ENCODE measurements at places on chromosomes 5 and 9.

GRCh38 chr9:81826517-81826906 lies 101.7 kb upstream of the SPATA31D4 start:
- H3K27ac ChIP-seq = peak overlapping the region; percentile 52
- peak; percentile 95 for DNase-seq
- H3K4me1 ChIP-seq = peaks cover 15% of the 10 kb centered on the region
- no peaks in the 10 kb centered on the region for H3K36me3 ChIP-seq
- H3K27me3 ChIP-seq = peaks cover 25% of the 10 kb centered on the region

DNA sequence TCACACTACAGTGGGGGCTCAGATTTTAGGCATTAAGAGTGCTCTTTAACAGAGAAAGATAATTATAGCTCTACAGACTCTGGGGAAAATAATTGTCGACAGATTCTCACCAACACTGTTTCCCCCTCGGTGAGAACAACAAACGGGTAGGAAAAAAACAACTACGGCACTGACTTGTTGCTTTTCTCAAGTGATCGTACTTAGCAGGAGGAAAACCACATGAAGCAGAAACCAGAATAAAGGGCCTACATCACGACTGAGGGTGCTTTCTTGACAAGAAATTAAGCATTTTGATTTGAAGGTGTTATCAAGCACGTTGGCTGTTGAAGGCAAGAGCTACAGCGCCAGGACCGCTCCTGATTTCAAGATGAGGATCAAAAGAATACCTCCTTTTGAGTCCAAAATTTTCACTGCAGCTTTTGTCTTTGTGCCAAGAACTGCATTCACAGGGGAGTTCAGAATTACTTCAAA lies 27.2 kb upstream of the CER1 start:
- H3K27me3 ChIP-seq = no peaks in the 10 kb centered on the region
- peak; percentile 39 for DNase-seq
- no peak overlapping the region for H3K4me3 ChIP-seq
- H3K27ac ChIP-seq = peak overlapping the region; percentile 16
- peaks cover 12% of the 10 kb centered on the region for H3K4me1 ChIP-seq

- DNase-seq = no peak
- H3K27ac ChIP-seq = no peak overlapping the region
- no peaks in the 10 kb centered on the region for H3K4me1 ChIP-seq
- H3K27me3 ChIP-seq = peaks cover 3% of the 10 kb centered on the region
- H3K36me3 ChIP-seq = peaks cover 13% of the 10 kb centered on the region
These were observed 34.7 kb downstream of the SLC6A7 start for GRCh38 chr5:150224483-150225027.

DNA sequence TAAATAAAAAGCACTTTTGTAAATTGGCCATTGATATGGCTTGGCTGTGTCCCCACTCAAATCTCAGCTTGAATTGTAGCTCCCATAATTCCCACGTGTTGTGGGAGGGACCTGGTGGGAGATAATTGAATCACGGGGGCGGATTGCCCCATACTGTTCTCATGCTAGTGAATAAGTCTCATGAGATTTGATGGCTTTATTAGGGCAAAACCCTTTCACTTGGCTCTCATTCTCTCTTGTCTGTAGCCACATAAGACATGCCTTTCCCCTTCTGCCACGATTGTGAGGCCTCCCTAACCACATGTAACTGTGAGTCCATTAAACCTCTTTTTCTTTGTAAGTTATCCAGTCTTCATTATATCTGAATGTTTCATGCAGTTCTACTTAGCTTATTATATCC lies 153.2 kb downstream of the TARS1 start:
- H3K4me1 ChIP-seq = no peaks in the 10 kb centered on the region
- H3K27me3 ChIP-seq = no peaks in the 10 kb centered on the region
- no peak for DNase-seq
- H3K4me3 ChIP-seq = no peak overlapping the region
- no peak overlapping the region for H3K27ac ChIP-seq

GRCh38 chr9:114417511-114417910 lies 29.7 kb upstream of the AKNA start:
- no peaks in the 10 kb centered on the region for H3K27me3 ChIP-seq
- peaks cover 17% of the 10 kb centered on the region for H3K4me1 ChIP-seq
- no peaks in the 10 kb centered on the region for H3K36me3 ChIP-seq
- H3K4me3 ChIP-seq = no peak overlapping the region
- H3K27ac ChIP-seq = no peak overlapping the region
- no peak for DNase-seq

- no peak for DNase-seq
- H3K27me3 ChIP-seq = no peaks in the 10 kb centered on the region
- no peaks in the 10 kb centered on the region for H3K4me1 ChIP-seq
- no peak overlapping the region for H3K4me3 ChIP-seq
- no peak overlapping the region for H3K27ac ChIP-seq
- no peaks in the 10 kb centered on the region for H3K36me3 ChIP-seq
These were observed 57.1 kb downstream of the BARX1 start for GRCh38 chr9:93898026-93898425.

- no peaks in the 10 kb centered on the region for H3K27me3 ChIP-seq
- no peak overlapping the region for H3K4me3 ChIP-seq
- no peaks in the 10 kb centered on the region for H3K36me3 ChIP-seq
- no peak overlapping the region for H3K27ac ChIP-seq
- no peaks in the 10 kb centered on the region for H3K4me1 ChIP-seq
These were observed 434.6 kb downstream of the TAF11L14 start for GRCh38 chr5:18068826-18069225.

DNA sequence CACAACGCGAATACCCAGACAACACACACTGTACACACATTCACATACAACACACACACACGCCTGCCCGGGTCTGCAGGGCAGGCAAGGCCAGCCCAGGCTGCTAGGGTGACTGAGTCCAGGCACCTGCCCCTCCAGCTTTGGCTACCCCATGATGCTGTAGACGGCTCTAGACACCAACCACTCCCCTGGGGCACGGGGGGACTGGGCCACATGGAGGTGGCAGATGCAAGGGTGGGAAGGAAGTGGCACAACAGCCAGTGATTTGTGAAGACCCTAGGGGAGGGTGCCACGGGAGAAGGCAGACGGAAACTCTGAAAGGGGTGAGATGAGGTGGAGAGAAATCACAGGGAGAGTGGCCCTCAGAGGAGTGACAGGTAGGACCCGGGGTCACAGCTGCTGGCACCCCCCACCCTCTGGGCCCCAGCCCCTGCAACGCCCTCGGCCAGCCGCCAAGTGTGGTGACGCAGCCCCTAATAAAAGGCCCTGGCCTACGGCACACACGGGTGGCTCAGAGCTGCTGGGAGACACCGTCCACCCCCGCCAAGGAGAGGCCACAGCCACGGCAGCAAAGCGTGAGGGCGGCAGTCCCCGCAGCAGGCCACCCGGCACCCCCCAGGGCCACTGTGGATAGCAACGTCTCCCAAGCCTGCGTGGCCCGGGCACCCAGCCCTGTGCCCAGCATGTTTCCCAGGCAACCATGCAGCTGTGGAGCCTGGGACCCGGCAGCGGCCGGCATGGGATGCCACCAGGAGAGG lies 6.6 kb upstream of the CCDC187 start:
- no peak overlapping the region for H3K4me3 ChIP-seq
- H3K27ac ChIP-seq = no peak overlapping the region
- no peaks in the 10 kb centered on the region for H3K36me3 ChIP-seq
- DNase-seq = no peak

- no peaks in the 10 kb centered on the region for H3K27me3 ChIP-seq
- no peaks in the 10 kb centered on the region for H3K36me3 ChIP-seq
- H3K4me1 ChIP-seq = peaks cover 10% of the 10 kb centered on the region
- peak overlapping the region; percentile 66 for H3K27ac ChIP-seq
These were observed 77.6 kb upstream of the SEMA6A start for GRCh38 chr5:116652196-116652729.

- no peaks in the 10 kb centered on the region for H3K4me1 ChIP-seq
- peak; percentile 29 for DNase-seq
- H3K4me3 ChIP-seq = no peak overlapping the region
- no peak overlapping the region for H3K27ac ChIP-seq
- H3K36me3 ChIP-seq = no peaks in the 10 kb centered on the region
- H3K27me3 ChIP-seq = no peaks in the 10 kb centered on the region
These were observed 488.0 kb downstream of the PRELID2 start for GRCh38 chr5:145347026-145347616.

DNA sequence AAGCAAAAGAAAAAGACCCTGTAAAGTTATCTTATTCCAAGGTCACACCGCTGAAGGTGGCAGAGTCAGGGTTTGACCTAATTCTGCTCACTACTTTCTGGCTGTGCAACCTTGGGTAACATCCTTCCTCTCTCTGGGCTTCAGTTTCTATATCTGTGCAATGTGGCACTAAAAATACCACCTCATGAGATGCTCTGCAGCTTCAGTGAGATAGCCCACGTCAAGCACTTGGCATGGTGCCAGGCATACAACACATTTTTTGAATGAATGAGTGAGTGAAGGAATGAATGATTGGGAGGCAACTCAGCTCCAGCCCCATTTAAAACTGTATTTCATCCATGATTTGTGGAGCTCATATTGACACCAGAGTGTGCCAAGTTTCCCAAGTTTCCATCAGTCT lies 62.3 kb downstream of the FOXI1 start:
- no peak overlapping the region for H3K27ac ChIP-seq
- DNase-seq = no peak
- no peaks in the 10 kb centered on the region for H3K4me1 ChIP-seq
- no peaks in the 10 kb centered on the region for H3K36me3 ChIP-seq

DNA sequence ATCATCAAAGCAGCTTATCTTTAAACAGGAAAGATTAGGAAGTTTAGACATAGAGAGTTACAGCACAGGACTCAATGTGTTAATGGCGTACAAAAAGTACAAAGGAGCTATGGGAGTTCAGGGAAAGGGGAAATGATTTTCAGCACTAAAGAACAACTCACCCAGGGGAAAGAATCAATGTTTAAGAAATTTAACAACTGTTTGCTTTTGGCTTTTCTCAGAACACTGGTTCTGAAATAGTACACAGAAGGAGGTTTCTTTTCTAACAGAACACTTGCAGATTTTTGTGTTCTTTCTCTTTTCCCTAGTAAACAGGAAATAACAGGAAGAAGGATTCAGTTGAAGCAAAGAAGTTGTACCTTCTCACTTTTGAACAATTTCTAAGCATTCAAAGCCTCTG lies 71.3 kb upstream of the GHR start:
- peak overlapping the region; percentile 7 for H3K27ac ChIP-seq
- H3K36me3 ChIP-seq = no peaks in the 10 kb centered on the region
- H3K27me3 ChIP-seq = no peaks in the 10 kb centered on the region
- DNase-seq = peak; percentile 66

DNA sequence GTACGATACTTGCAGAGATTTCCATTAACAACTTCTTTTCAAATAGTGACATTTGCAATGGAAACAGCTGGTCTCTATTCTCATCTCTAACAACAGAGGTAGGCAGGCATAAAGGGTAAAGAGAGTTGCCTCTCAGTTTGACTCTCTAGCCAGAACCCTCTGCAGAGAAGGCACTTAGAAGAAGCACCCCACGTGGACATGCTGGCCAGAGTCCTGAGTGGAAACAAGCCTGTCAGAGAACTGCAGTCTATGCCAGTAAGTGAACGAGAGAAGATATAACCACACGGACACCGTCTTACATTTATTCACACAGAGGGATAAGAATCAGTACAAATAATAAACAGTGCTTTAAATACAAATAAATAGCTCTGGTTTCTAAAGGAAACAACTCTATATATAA lies 11.0 kb upstream of the LHX6 start:
- DNase-seq = no peak
- H3K36me3 ChIP-seq = peaks cover 22% of the 10 kb centered on the region
- no peak overlapping the region for H3K4me3 ChIP-seq
- H3K27ac ChIP-seq = no peak overlapping the region
- H3K4me1 ChIP-seq = no peaks in the 10 kb centered on the region

DNA sequence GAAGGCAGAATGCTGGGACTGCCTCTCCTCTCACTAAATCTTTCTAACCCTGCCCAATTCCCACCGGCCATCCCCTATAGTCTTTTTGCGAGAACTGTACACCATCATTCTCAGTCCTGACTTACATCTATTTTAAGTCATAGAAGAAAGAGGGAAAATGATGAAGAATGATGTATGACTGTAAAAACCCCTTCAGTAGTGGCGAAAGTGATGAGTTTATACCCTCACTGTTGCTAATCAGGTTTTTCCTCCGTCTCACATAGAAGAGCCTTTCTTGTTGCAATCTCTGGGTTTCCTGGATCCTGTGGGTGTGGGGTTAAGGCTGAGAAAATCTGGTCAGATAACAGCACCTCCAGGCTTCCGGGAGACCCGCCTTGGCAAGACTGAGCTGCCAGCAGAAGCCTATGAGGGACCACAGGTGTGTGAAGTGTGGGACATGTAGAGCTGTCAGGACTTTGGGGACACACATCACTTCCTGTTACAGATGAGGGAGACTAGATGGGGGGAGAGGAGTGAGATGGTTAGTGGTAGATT lies 147.1 kb upstream of the SLC12A2 start:
- no peak for DNase-seq
- H3K27me3 ChIP-seq = no peaks in the 10 kb centered on the region
- peaks cover 3% of the 10 kb centered on the region for H3K4me1 ChIP-seq
- no peaks in the 10 kb centered on the region for H3K36me3 ChIP-seq
- no peak overlapping the region for H3K27ac ChIP-seq

DNA sequence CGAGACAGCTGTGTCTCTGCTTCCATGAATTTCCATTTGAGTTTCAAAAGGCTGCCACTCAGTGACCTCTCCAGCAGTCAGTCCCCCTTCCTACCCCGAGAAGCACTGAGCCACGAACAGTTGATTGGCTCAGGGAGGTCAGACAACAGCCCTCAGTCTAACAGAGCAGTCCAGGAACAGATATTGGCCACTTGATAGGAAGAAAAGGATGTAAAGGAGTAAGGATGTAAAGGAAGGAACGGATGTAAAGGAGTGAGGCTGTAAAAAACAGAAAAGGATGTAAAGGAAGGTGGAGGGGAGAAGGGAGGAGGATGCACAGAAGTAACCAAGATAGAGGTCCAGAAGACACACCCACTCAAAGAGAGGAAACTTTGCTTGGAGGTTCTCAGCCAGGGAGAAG lies 3.2 kb upstream of the NR4A3 start:
- H3K4me3 ChIP-seq = peak overlapping the region; percentile 72
- no peaks in the 10 kb centered on the region for H3K36me3 ChIP-seq
- H3K27ac ChIP-seq = peak overlapping the region; percentile 94
- peaks cover 29% of the 10 kb centered on the region for H3K4me1 ChIP-seq
- peak; percentile 26 for DNase-seq

DNA sequence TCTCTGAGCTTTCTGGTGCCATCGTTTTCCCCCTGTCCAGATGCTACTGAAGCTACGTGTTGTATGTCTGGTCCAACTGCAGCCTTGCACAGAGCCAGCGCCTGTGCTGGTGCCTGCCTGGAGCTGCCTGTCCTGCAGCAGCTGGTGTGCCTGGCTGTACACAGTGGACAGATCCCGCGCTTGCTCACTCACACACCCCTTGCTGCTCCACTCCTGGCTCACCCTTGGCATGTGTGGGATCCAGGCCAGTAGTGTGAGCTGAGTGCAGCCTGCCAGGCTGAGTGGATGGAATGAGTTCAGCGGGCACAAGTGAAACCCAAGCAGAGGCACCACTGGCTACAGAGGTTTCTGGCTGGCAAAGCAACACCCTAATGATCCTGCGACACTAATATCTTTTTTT lies 40.4 kb downstream of the FER start:
- peak; percentile 85 for DNase-seq
- peaks cover 16% of the 10 kb centered on the region for H3K4me1 ChIP-seq
- no peak overlapping the region for H3K4me3 ChIP-seq

DNA sequence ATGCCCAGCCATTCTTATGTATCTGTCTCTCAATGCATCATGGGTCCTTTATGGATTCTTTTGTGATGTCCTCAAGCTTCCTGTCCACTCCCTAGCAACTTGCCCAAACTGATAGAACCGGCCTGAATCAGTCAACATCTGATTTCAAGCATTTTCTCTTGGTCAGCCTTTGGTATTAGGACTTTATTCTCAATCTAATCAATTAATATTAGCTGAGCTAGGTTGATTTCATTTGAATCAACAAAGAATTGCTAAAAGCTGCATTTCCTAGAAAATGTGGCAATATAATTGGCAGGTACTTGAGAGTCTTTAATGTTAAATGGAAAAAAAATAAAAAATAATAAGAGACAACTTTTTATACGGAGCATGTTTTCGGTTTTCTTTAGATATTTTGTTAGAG lies 121.8 kb downstream of the GHR start:
- H3K27ac ChIP-seq = no peak overlapping the region
- no peaks in the 10 kb centered on the region for H3K36me3 ChIP-seq
- no peak for DNase-seq
- H3K4me3 ChIP-seq = no peak overlapping the region

Measured in muscle of leg (tissue), 16 donors.